Pancreas (tissue), 10 donors: ENCODE measurements at places on chromosomes 5 and 9. TPM values are rescaled to one million over a fixed set of nuclear protein-coding genes. Genes with fewer than 3 reads are reported as not detected.

DNA sequence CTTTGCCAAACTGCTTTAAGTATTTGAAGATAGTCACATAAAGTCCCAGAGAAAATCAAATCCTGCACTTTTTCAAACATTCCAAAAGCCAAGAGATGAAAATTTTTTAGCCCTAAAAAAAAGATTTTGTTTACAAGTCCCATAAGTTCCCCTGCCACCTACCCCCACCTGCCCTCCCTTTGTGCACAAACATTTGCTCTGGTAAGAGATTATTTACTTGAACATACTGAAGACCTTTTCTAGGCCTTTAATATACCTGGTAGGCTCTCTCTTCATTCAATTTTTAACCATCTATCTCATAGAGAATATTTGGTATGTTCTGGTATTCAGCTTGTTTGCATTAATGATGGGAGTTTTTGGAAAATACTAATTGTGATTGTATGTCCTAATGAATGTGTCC, 50.3 kb downstream of the MEGF9 start:
- no peak for DNase-seq
- H3K27ac ChIP-seq: no peak overlapping the region
- H3K27me3 ChIP-seq: no peaks in the 10 kb centered on the region
- H3K36me3 ChIP-seq: no peaks in the 10 kb centered on the region
- no peak overlapping the region for H3K4me3 ChIP-seq
- peaks cover 34% of the 10 kb centered on the region for H3K4me1 ChIP-seq

- H3K36me3 ChIP-seq: no peaks in the 10 kb centered on the region
- H3K4me3 ChIP-seq: no peak overlapping the region
- DNase-seq: no peak
- no peak overlapping the region for H3K27ac ChIP-seq
- no peaks in the 10 kb centered on the region for H3K27me3 ChIP-seq
Measured at GRCh38 chr5:170341545-170341944, 44.0 kb upstream of the LCP2 start.

DNA sequence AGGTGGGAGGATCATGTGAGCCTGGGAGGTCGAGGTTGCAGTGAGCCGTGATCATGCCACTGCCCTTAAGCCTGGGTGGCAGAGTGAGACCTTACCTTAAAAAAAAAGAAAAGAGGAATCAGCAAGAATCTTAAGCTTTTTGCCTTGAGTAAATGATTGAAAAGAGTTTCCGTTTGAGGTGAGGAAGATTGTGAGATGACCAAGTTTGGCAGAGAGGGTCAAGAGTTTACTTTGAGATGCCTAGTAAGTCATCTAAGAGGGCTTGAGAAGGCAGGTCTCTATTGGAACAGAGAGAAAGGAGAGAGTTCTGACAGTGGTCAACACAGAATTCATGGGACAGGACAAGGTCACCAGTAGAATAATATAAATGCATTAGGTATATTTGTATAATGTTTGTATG, 572.1 kb downstream of the TLE4 start:
- H3K27me3 ChIP-seq: no peaks in the 10 kb centered on the region
- H3K4me1 ChIP-seq: no peaks in the 10 kb centered on the region
- no peaks in the 10 kb centered on the region for H3K36me3 ChIP-seq

The AQP7 gene
- 3.8 TPM for total RNA-seq

DNA sequence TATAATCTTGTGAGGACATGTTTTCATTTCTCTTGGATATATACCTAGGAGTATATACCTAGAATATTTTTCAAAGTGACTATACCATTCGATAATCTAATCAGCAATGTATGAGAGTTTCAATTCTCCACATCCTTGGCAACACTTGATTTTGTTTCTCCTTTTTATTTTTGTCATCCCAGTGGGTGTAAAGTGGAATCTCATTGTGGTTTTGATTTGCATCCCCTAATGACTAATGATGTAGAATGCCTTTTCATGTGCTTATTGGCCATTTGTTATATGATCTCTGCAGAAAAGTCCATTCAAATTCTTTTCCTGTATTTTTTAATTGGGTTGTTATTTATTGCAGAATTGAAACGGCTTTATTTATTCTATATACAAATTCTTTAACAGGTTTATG, 15.2 kb downstream of the ZCCHC9 start:
- H3K4me1 ChIP-seq: no peaks in the 10 kb centered on the region
- H3K27me3 ChIP-seq: no peaks in the 10 kb centered on the region
- no peak overlapping the region for H3K27ac ChIP-seq
- peaks cover 9% of the 10 kb centered on the region for H3K36me3 ChIP-seq
- H3K4me3 ChIP-seq: no peak overlapping the region

DNA sequence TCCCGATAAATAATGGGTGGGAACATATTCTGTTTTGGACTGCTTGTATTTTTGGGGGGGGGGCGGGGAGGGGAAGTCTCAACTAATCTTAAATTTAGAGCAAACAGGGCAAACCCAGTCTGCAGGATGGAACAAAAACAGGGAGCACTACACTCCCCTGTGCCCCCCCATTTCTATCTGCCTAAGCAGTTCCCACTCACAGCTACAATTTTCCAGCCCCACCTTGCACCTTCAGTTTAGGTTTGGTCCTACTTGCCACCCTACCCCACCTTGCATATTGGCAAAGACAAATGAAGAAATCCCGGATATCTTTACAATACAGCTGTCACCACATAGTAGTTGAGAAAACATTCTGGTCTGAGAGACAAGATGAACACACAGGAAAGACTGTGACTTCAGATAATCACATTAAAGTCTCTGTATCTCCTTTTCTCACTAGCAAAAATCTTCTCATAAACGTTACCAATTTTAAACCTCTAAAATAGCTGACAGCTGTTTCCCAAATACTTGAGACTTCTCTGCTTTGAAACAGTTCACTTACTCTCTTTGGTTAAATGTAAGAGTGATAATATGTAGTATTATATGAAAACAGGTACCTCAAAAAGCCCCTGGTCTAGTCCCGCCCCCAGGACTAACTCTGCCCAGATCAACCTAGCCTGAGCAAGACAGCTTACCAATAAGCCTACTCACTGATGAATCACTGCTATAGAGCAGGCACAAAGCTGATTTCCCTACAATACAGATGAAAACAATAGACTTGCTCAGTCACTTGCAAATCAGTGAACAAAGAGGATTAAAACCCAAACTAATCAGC, 5.2 kb upstream of the RAPGEF6 start:
- no peaks in the 10 kb centered on the region for H3K36me3 ChIP-seq
- no peak overlapping the region for H3K27ac ChIP-seq
- no peak for DNase-seq
- no peak overlapping the region for H3K4me3 ChIP-seq

GRCh38 chr5:34562791-34563190, 93.3 kb upstream of the RAI14 start:
- no peaks in the 10 kb centered on the region for H3K4me1 ChIP-seq
- H3K27me3 ChIP-seq: no peaks in the 10 kb centered on the region
- H3K4me3 ChIP-seq: no peak overlapping the region

GRCh38 chr5:32329395-32329834, 16.7 kb upstream of the MTMR12 start:
- H3K4me3 ChIP-seq: no peak overlapping the region
- no peaks in the 10 kb centered on the region for H3K36me3 ChIP-seq
- peak; percentile 75 for DNase-seq
- no peaks in the 10 kb centered on the region for H3K27me3 ChIP-seq
- peak overlapping the region; percentile 69 for H3K27ac ChIP-seq

- no peaks in the 10 kb centered on the region for H3K36me3 ChIP-seq
- H3K4me3 ChIP-seq: no peak overlapping the region
- no peak for DNase-seq
Measured at GRCh38 chr5:173396311-173396993, 68.2 kb upstream of the STC2 start.

DNA sequence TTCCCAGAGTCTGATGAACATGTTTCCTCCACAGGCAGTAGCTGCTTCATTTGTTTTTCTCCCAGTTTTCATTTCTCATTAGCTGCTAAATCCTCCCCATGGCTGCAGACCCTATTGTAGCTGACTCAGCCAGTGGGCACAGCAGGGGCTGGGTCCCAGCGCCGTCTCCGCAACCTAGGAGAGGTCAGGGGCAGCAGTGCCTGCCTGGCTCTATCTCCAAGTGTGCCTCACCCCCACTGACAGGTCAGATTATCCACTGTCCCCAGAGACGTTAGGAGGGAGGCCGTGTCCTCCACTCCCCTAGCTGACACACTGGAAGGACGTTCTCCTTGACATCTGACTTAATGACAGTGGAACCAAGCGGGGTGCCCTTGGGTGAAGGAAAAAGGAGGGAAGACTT, 31.1 kb downstream of the KCNIP1 start:
- H3K4me3 ChIP-seq: no peak overlapping the region
- H3K27ac ChIP-seq: no peak overlapping the region
- H3K27me3 ChIP-seq: no peaks in the 10 kb centered on the region
- no peaks in the 10 kb centered on the region for H3K36me3 ChIP-seq

DNA sequence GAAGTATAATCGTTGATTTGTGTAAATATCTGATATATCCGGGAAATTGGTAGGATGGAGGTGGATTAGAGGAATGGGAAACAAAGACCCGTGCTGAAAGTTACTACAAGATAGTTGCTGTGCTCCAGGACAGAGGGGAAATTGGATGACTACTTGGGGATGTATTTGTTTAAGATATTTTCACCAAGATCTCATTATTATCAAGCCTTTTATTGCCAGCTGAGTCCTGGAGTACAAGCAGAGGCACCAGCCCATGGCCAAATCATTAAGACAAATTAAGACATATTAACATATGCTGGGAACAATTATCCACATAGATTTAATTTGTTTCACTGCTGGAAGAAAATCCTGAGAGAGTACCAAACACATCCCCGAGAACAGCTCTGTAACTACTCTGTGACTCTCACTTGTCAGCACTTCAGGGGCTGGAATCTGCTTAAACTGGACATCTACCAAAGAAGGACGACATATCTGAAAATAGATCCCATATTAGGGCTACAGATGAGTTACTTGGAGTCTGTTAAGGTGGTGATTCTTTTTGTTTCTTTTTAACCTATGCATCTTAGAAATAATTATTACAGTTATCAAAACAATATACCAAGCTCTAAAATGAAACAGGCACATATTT, 68.2 kb downstream of the SLC1A1 start:
- no peak for DNase-seq
- no peak overlapping the region for H3K27ac ChIP-seq
- no peaks in the 10 kb centered on the region for H3K27me3 ChIP-seq
- no peak overlapping the region for H3K4me3 ChIP-seq
- H3K36me3 ChIP-seq: no peaks in the 10 kb centered on the region

GRCh38 chr5:77492653-77493000, 511 bp upstream of the WDR41 start:
- H3K4me3 ChIP-seq: peak overlapping the region; percentile 82
- H3K4me1 ChIP-seq: peaks cover 5% of the 10 kb centered on the region
- H3K36me3 ChIP-seq: no peaks in the 10 kb centered on the region
- no peaks in the 10 kb centered on the region for H3K27me3 ChIP-seq
- peak overlapping the region; percentile 84 for H3K27ac ChIP-seq
- no peak for DNase-seq

DNA sequence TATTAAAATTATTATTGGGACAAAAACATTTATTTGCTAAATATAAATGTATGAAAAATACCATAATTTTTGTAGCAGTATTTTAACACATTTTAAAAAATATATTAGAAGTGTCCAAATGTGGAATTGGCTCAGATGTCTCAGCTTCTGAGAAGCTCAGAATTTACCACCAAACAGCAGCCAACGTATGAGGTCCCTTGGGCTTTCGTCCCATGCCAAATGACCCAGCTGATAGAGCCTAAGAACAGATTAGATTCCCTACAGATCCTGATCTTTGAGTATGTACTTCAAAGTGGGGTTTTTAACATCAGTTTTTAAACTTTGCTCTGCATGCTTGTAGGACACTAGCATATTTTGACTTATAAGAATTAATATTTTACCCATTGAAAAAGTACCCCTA, 77.3 kb upstream of the RPS23 start:
- no peaks in the 10 kb centered on the region for H3K27me3 ChIP-seq
- no peak for DNase-seq
- H3K27ac ChIP-seq: no peak overlapping the region
- no peaks in the 10 kb centered on the region for H3K4me1 ChIP-seq
- H3K4me3 ChIP-seq: no peak overlapping the region
- no peaks in the 10 kb centered on the region for H3K36me3 ChIP-seq

DNA sequence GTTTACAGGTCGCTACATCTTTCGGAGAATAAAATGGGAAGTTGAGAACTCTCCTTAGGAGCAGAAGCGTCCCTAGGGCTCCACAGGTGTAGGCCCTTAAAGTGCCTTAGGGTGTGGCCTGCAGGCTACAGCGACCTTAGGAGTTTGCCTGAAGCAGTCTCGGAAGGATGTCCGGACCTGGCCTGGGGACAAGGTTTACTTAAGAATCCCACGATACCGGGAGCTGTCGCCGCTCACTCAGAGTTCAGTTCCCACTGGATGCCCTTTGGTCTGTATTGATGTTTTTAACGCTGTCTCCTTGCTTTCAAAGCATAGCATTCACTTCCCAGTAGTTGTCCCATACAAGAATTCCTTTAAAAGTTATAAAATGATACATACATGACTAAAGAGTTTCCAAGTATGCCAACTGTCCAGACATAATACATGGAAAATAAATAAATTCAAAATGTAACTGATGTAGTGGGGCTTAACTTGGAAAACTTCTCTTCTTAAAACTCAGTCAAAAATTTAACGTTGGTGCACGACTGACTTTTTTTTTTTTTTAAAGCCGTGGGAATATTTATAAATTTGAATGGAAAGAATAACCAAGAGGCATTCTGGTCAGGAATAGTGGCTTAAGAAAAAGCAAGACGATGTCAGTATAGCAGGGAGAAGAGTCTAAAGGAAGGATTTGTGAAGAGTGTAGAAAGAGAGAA, 848 bp downstream of the RAD50 start:
- H3K27me3 ChIP-seq: no peaks in the 10 kb centered on the region
- H3K4me3 ChIP-seq: peak overlapping the region; percentile 44
- no peaks in the 10 kb centered on the region for H3K4me1 ChIP-seq
- no peak for DNase-seq
- H3K36me3 ChIP-seq: no peaks in the 10 kb centered on the region

DNA sequence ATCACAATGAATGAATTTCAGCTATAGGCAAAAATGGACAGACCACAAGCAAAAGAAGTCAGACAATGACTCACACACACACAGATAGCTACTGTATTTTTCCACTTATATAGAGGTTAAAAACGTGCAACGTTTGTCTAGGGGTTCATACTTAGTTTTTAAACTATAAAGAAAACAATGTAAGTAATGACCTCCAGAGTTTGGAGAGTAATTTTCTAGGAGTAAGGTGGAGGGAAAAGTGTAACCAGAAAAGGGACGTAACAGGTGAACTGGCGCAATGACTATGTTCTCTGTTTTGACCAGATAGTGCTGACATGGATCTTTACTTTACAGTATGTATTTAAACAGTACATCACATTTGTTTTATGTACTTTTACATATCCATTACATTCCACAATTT, 51.1 kb downstream of the FNIP1 start:
- H3K4me3 ChIP-seq: no peak overlapping the region
- H3K27me3 ChIP-seq: no peaks in the 10 kb centered on the region
- no peaks in the 10 kb centered on the region for H3K36me3 ChIP-seq
- DNase-seq: no peak

- no peaks in the 10 kb centered on the region for H3K36me3 ChIP-seq
- no peak overlapping the region for H3K4me3 ChIP-seq
- DNase-seq: no peak
- no peaks in the 10 kb centered on the region for H3K4me1 ChIP-seq
- no peaks in the 10 kb centered on the region for H3K27me3 ChIP-seq
Measured at GRCh38 chr5:138706655-138707480, 46.4 kb upstream of the CTNNA1 start.
